Activated CD8-positive, alpha-beta memory T cell treated with anti-CD3 and anti-CD28 coated beads, Interleukin-2, amount 50 U/mL, for 4 hours (primary cell): ENCODE measurements at places on chromosomes 6 and 20.

DNA sequence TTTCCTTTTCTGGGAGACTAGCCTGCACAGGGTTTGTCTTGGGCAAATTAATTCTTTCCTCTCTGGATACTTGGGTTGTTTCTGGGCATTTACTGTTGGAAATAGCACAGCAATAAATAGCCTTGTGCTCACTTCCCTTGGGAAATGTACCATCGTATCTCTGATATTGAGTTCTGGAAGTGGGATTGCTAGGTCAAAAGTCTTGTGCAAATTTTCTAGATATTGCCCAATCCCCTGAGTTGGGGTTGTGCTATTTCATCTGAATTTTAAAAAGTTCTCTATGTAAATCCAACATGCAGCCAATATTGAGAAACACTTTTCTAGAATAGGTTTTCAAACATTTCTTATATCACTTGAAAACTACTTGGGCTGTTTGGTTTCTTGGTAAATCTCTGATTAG, 64.0 kb upstream of the ELOVL5 start:
- no peak for DNase-seq

- no peak for DNase-seq
These were observed 88.6 kb downstream of the ERMARD start for GRCh38 chr6:169839898-169840631.

- DNase-seq: no peak
These were observed 312.3 kb downstream of the CDC5L start for GRCh38 chr6:44699851-44700250.

- no peak for DNase-seq
These were observed 95.0 kb upstream of the SIRPA start for GRCh38 chr20:1800180-1800579.

GRCh38 chr6:169236988-169237387, 16.7 kb downstream of the THBS2 start:
- no peak for DNase-seq

DNA sequence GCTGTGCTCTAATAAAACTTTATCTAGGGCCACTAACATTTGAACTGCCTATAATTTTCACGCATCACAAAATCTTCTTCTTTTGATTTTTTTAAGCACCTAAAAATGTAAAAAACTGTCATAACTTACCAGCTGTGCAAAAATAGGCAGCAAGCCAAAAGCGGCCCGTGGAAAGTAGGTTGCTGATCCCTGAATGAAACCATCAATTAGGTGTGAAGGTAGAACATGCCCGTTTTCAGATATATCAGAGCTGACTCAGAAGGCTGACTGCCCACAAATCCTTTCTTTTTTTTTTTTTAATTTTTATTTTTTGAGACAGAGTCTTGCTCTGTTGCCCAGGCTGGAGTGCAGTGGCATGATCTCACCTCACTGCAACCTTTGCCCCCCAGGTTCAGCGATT, 4.9 kb upstream of the IPCEF1 start:
- no peak for DNase-seq

- no peak for DNase-seq
These were observed 47.0 kb upstream of the EEF1E1 start for GRCh38 chr6:8149350-8149749.

DNA sequence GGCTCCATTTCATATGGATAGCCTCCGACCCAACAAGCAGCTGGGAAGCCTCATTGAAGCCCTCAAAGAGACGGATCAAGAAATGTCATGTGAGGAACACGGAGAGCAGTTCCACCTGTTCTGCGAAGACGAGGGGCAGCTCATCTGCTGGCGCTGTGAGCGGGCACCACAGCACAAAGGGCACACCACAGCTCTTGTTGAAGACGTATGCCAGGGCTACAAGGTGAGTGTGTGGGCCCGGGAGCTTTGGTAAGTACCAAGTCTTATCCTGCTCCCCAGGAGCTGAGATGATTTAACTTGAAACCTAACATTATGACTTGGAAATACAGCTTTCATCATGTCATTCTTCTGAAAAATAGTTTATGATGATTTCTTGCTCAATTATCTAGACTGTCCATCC, 4.1 kb downstream of the TRIM38 start:
- no peak for DNase-seq

- DNase-seq: no peak
These were observed 1.5 kb upstream of the COL9A3 start for GRCh38 chr20:62815066-62815991.

- no peak for DNase-seq
These were observed 7.3 kb upstream of the ADA start for GRCh38 chr20:44658810-44659209.

DNA sequence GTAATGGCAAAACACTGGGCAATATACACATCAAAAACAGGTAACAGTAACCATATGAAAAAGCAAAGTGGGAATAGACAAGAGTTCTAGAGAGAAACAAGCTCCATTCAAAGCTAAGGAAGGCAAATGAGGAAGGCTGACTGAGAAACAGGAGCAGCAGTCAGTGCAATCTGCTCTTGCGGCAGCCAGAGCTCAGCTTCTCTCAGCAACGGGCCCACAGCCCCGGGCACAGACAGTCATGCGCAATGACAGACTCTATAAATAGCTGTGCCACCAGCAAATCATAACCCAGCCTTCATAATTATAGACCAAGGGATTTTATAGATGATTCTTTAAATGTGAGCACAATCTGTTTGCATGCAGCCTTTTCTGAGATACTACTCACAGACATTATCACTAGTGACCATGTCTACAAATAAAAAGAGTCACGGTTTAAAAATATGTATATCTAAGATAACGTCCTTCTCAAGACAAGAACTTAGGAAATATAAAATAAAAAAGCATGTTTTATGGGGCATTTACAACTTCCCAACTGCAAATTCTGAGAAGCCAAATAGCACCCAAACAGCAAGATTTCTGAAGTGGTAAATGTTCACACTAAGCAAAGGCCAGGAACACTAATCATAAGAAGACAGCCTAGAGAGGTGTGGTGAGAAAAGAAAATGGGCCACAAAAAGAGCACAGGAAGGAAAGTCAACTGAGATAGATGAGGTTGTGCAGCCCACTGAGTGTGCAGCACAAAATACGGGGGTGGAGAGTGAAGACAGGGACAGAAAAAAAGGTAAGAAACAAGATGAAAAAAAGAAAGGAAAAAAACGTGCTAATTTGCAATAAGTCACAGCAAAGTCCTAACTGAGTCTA, 39.9 kb upstream of the BEND6 start:
- DNase-seq: no peak

DNA sequence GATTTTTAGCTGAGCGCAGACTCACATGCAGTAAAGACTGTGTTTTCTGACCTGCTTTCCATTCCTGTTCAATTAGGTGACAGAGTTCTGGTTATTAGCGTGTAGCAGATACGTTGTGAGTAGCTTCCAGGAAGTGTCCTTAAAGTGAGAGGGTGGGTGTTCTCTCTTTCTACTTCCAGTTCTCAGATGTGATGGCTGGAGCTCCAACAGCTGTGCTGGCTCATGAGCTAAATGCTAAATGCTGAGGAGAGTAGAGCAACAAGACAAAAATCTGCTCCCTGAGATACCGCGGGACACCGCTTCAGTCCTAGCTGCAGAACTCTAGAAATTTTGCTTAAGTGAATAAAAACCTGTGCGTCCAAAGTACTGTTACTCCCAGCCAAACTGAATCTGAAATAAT, 38.2 kb upstream of the FYN start:
- no peak for DNase-seq

DNA sequence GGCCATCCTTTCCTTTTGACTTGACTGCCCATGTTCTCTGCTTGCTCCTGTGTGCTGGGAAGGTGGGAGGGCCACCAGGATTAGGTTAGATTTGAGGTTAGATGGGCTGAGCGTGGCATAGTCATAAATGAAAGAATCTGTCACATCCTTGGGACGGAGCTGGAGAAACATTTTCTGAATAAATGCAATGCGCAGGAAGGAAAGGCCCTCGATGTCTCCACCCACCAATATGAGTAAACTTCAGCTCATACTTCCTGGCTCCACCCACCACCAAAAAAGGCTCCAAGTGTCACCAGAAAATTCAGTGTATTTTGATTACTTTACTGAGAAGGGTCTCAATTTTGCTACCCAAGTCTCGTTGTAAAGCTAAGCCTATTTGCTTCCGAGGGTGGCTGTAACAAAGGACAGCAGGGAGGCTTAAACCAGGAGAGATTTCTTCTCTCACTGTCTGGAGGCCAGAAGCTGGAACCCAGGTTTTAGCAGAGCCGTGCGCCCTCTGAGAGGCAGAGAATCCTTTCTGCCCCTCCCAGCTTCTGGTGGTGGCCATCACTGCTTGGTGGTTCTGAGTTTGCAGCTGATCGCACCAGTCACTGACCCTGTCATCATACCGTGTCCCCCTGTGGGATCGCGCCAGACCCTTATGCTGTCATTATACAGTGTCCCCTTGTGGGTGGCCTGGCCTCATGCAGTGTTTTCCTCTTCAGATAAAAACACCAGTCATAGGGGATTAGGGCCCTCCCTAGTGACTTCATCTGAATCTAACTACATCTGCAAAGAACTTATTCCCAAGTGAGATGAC, 137.8 kb downstream of the TTLL2 start:
- no peak for DNase-seq
